ENCODE measurements at places on chromosomes 5 and 9.

- DNase-seq, result no peak
Observed at GRCh38 chr5:178320281-178320855, 87.8 kb upstream of the PHYKPL start.

- DNase-seq, result no peak
Observed at GRCh38 chr9:38395653-38396370, 3.3 kb downstream of the ALDH1B1 start.

GRCh38 chr5:89452081-89452480 lies 569.1 kb upstream of the MEF2C start:
- no peak for DNase-seq

DNA sequence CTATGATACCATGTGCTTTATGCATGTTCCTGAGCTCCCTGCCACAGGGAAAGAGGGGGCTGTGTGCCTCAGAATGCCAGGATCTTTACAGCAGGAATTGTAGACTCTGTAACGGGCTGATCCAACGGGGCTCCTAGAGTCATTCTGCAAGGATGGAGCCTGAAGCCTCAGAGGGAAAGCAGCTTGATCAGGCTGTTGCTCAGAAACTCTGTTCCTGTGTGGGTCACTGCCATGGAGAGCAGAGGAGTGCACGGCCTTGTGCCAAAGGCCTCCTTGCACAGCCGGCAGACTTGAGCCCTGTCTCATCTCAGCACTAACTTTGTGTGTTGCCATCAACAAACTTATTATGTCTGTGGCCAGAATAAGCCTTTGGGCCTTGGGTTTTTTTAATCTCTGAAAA lies 51.8 kb downstream of the AMBP start:
- no peak for DNase-seq

DNA sequence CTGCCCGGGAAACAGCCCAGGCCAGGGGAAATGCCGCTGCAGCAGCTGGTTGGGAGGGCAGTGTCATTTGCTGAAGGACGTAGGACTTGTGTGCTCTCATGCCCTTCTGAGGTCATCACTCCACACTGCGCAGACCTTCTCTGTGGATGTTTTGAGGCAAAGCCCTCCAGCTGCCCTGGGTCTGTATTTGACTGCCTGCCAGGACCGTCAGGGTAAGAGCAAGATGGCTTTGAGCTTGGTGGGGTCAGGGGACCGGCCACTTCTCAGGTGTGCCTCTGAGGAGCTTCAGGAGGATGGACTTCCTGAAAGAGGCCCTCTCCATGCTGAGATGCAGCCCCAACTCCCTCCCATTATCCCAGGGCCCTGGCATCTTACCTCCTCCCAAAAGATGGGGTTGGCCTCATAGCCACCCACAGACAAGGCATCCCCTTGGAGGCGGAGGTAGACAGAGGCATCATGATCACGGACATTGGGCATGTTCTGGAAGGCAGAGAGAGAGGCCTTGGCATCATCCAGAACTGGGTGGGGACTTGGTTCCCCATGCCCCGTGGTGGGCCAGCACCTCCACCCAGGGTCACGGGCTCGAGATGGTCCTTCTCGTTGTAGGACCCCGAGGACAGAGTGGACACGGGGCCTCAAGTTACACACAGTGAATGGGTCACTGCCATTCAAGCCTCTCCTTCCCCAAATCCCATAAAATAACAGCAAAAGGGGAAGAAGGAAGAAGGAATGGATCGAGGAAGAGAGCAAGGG lies 19.4 kb downstream of the SARDH start:
- no peak for DNase-seq

- DNase-seq, result no peak
Observed at GRCh38 chr9:27602142-27602861, 29.0 kb upstream of the C9orf72 start.
